LNCaP clone FGC (cell line): ENCODE measurements at places on chromosomes 2 and 18.

- DNase-seq, result no peak
Measured at GRCh38 chr2:28583899-28584553, 88.2 kb downstream of the PLB1 start.

GRCh38 chr18:43322132-43322531, 44.8 kb upstream of the SYT4 start:
- no peak for DNase-seq

DNA sequence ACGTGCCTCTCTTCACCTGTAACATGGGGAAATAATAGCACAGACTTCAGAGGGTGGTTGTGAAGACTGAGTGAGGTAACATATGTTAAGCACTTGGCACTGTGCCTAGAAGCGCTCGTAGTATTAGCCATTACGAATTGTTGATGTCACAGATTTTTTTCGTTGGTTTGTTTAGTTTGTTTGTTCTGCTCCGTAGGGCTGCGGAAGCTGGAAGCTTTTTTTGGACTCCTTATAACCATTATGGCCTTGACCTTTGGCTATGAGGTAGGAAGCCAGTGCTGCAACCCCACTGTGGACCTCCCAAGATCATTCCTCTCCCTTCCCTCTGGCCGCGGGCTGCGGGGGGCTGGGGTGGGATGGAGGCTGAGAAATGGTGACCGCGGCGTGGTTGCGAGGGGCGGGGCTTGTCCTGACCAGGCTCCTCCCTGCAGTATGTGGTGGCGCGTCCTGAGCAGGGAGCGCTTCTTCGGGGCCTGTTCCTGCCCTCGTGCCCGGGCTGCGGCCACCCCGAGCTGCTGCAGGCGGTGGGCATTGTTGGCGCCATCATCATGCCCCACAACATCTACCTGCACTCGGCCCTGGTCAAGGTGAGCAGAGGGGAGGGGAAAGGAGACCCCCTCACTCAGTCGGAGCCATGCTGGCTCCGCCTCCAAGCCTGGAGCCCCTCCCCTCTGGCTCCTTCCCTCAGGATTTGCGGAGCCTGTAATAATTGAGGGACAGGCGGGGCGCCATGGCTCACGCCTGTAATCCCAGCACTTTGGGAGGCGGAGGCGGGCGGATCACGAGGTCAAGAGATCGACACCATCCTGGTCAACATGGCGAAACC, 5.5 kb downstream of the SLC11A1 start:
- DNase-seq, result peak; percentile 33

- no peak for DNase-seq
Measured at GRCh38 chr2:120177001-120177621, 46.1 kb downstream of the TMEM185B start.

GRCh38 chr2:138475277-138475776, 26.2 kb upstream of the SPOPL start:
- no peak for DNase-seq

DNA sequence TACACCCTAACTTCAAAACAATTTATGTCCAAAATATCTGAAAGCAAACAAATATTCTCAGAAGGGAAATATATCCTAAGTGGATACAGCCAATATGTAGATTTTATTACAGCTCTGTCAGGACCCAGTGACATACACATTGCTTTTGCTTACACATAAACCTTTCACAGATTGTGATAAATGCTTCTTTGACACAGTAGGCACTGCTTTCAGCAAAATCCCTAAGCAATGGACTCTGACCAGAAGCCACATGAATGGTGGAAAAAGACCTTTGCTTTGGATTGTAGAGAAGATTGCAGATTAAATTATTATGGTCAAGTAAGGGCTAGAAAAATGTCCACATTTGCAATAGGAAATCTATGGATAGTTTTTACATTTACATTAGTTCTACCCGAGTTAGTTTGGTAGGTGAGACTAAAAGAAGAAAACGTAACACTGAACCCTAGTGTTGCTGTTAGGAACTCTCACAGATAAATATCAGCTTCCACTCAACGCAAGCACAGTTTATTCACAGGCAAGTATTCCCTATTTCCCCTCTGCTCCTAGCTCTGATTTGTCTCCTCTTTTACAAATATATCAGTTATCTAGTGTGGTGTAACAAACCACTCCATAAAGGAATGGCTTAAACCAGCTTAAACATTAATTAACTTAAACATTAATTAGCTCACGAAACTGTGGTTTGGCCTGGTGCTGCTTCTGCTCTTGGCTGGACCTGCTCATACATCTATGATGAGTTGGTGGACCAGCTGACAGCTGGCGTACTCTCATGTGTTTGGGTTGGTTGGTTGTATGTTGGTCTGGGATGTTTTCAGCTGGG, 23.6 kb upstream of the SERPINE2 start:
- no peak for DNase-seq

- DNase-seq, result no peak
Measured at GRCh38 chr18:75276818-75277609, 66.4 kb downstream of the TSHZ1 start.

GRCh38 chr2:174971868-174972781, 33.1 kb downstream of the CHN1 start:
- DNase-seq, result peak; percentile 33

DNA sequence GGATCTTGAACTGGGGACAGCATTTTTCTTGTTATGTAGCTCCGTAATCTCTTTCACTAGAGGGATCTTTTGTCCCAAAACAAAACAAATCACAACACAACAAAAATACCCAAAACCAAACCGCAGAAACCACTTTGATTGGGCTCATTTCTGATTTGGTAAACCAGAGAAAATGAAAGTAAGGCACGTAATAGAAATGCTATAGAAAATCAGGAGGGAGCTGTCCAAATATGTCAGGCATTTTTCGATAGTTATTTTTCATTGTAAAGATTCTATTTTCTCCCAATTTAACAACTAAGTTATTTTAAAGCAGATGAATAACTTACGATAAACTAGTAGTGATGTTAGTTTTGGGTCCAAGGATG, 406.5 kb downstream of the XIRP2 start:
- DNase-seq, result no peak

GRCh38 chr2:156472686-156473085, 36.5 kb downstream of the GPD2 start:
- DNase-seq, result no peak

GRCh38 chr2:2171624-2172023, 159.5 kb downstream of the MYT1L start:
- no peak for DNase-seq

- no peak for DNase-seq
Measured at GRCh38 chr2:44825702-44826101, 115.8 kb upstream of the SIX3 start.

DNA sequence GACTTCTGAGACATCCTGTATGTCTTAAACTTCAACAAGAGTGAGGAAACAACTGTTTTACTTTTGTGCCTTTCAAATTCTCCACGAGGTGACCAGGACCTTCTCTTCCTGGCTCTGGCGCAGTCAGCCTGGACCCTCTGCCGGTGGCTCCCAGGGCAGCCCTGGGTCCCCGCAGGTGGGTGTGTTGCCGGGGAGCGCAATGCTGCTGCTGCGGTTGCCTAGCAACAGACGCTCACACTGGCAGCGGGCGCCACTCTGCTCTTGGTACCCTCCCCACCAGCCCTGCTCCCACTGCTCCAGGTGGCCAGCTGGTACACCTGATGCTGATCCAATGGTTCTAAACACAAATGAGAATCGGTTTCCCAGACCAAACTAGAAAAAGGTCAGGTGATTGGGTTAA, 58.7 kb downstream of the GNAL start:
- no peak for DNase-seq

DNA sequence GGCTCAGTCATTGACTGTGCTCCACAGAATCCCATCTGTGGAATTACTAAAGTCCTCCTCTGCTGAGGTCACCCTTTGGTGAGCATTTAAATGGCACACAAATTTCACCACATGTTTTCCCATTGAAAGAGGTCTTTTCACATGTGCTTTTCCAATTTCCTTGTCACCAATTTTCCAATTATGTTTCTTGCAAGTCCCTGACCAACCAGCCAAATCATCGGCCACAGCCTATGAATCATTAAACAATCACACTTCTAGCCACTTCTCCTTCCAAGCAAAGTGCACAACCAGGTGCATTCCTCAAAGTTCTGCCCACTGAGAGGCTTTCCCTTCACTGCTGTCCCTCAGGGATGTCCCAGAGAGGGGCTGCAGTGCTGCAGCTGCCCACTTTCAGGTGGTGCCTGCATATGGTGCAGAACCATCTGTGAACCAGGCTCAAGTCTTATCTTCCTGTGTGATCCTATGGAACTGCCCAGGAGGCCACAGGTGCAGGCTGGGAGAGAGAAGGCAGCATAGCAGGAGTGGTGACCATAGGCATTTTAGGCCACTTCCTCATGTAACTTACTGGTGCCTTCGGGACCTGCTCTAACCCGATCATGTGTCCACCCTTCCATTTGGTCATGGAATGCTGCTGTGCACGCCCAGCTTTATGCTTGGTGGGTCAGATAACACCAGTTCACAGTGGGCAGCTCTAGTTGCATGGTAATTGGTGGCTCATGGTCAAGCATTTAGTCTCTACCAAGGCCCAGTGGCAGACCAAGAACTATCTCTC, 153.0 kb downstream of the SEPTIN10 start:
- DNase-seq, result no peak

- DNase-seq, result no peak
Measured at GRCh38 chr2:155218945-155219344, 520.5 kb downstream of the KCNJ3 start.

DNA sequence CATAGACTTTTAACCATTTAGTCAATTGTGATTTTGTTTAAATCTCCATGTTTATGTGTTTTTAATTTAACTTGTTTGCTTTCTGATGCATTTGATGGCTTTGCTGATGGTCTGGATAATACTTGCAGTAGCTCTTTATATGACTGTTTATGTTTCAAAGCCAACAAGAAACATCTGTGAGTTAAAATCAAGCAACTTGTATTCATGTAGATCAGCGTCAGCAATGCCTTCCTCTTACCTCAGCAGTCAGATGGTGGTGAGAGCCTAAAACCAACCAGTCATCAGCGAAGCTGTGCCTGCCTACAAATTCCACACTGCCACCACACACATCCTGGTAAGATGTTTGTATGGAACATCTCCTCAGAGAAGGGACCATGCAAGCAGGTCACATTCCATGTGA, 231.9 kb downstream of the PTGR3 start:
- DNase-seq, result no peak

DNA sequence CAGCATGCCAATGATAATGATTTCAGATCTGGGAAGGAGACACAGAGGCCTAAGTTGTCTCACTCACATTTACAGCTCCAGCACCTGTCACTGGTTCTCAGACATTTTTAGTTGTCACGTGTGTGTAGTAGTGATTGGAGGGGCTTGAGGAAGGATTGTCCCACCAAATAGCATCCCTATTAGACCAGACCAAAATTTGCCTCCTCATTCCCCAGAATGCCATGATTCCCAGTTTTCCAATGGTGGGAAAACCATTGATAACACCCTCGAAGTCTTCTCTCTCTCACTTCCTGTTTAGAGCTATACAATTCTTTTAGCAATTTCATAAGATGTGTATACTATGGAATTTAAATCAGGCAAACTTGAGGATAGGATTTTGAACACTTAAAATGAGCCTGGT, 52.5 kb downstream of the CCDC141 start:
- no peak for DNase-seq

GRCh38 chr2:125167820-125168219, 1142.7 kb downstream of the CNTNAP5 start:
- no peak for DNase-seq

GRCh38 chr18:76619621-76620315, 124.7 kb upstream of the ZNF516 start:
- DNase-seq, result no peak

- DNase-seq, result no peak
Measured at GRCh38 chr2:162458240-162458639, 114.3 kb downstream of the GCA start.

DNA sequence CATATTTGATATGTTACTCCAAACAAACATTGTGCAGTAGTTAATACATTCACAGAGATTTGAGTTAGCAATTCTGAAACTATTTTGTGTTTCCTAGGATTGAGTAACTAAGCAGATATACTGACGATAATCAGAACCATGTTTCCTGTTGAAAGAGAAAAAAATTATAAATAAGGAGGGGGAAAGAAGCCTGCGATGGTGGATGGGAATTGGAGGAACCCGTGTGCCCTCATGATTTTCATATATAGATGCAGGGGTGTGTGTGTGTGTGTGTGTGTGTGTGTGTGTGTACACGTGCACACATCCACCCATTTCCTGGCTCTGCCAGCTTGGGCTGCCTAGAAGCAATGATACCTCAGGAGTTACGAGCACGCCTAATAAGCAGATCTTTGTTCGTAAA, 56.9 kb downstream of the LPIN2 start:
- no peak for DNase-seq

DNA sequence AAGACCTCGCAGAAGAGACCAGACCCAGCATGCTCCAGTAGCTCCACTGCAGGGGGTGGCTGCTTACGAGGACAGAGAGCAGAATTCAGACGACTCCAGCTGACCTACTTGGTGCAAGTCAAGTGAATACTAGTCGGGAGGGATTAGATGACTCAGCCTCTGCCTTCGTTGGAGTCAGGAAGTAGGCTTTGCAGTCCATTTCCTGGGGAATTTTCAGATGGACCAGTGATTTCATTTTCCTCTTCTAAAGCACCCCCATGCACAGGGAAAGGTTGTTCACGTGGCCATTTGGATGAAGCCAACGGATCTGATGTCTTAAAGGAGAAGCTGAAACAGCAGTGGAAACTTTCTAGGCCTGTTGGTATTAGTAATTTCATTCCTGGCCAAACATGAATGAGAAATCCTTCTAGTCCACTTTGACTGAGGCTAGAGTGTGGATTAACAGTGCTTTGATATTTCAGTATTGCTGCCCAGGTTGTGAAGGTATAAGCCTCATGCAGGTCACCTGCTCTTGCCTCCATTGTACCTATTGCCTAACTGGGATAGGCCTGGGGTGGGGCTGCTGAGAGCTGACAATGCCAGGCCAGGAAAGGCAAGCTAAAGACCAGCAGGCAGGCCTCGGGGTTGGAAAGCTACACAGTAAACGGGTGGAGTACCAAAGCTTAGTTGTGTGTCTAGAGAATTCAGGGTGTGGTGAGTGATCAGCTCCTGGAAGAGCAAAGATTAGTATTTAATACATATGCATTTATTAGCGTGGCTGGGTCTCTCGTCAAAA, 117.6 kb upstream of the FOSL2 start:
- no peak for DNase-seq

- DNase-seq, result no peak
Measured at GRCh38 chr18:12748671-12749070, 45.8 kb downstream of the PSMG2 start.

DNA sequence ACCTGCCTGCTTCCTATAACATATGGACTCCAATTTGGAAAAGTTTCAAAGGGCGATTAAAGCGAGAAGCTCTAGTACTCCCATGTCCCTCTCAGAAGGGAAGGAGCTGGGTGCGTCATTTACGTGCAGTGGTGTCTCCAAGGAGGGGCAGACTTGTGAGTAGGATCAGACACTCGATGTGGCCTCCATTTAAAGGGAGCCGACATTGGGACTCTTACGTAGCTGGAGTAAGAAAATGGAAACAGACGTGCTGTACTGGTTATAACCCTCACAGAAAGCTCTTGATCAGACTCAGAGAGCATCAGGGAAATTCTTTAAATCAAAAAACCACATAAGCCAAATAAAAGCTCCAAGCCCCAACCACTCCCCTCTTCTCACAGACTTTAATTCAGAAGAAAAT, 198.5 kb downstream of the KLHL29 start:
- DNase-seq, result no peak

GRCh38 chr2:240936106-240936505, 30.0 kb downstream of the CROCC2 start:
- DNase-seq, result no peak

- DNase-seq, result no peak
Measured at GRCh38 chr2:164388511-164388910, 232.8 kb downstream of the GRB14 start.
